Femur (tissue), 1 donor: ENCODE measurements at places on chromosomes 3 and 15.

GRCh38 chr3:82824491-82824890, 1063.0 kb upstream of the GBE1 start:
- DNase-seq: no peak

- peak; percentile 76 for DNase-seq
These were observed at the start of the genes CHDH and IL17RB for GRCh38 chr3:53846134-53846850. TSS of gene CHDH (minus strand) at chr3:53846419. CDS start at chr3:53824008, 22,411 bp downstream. TSS of gene IL17RB (plus strand) at chr3:53846568. CDS start at chr3:53846589, 21 bp downstream.

GRCh38 chr3:139530717-139531116, 8.8 kb downstream of the RBP1 start:
- no peak for DNase-seq

- no peak for DNase-seq
These were observed 30.7 kb downstream of the PLA1A start for GRCh38 chr3:119628390-119628789.
